ENCODE measurements at places on chromosomes 4 and X.

- DNase-seq, result no peak
These were observed 72.3 kb upstream of the ZNF518B start for GRCh38 chr4:10529291-10530136.

GRCh38 chr4:52249581-52249980 is 198.5 kb downstream of the SPATA18 start:
- no peak for DNase-seq

- no peak for DNase-seq
These were observed 22.6 kb upstream of the TLR7 start for GRCh38 chrX:12844319-12844718.

DNA sequence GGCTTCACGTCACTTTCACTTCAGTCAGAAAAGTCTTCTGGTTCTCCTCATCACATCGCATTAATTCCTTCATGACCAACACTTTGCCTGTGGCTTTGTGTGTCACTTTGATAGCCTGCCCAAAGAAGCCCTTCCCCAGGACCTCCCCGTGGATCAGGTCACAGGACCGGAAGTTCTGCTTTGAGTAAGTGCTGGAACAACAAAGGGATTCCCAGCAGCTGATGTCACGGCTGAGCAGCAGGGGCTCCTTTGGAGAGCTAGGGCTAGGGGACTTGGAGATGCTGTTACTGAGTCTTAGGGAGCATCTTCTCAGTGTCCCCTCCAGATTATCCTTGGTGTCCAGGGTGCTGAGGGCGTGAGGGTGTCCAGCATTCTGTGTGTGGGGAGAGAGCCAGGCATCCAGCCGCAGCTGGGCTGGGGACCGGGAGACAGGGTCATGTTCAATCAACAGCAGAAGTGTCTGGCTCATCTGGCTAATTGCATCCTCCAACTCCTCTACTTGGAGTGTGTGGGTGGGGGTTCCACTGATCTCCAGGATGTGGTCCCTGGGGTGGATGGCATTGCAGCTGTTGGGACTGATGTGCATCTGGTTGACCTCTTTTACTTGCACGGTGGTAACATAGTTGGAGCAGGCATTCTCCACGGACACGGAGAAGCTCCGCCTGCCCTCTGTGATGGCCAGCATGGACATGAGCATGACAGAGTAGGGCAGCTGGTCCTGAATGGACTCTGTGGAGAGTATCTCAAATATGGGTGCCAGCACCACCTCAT is 39.2 kb upstream of the ARHGAP6 start:
- DNase-seq, result no peak

DNA sequence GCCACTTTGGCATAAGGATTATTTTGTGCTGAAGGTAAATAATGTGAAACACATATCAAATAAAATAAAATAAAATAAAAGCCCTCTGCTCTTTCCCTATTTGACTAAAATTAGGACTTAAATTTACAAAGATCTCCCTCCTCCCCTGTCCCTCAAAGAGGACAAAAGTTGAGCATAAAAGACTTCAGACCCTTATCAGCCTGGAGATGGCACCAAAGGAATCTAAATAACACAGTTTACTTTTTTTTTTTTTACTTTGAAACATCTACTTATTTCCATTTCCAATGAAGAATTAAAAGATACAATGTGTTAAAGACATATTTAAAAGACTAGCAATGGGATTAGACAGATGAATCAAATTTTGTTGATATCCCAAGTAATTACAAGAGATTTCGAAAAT is 89.7 kb downstream of the EPHA5 start:
- DNase-seq, result no peak

- DNase-seq, result no peak
These were observed 6.4 kb downstream of the HSPA4L start for GRCh38 chr4:127788517-127788916.

GRCh38 chrX:9122519-9123245 is 88.8 kb upstream of the FAM9B start:
- DNase-seq, result no peak

DNA sequence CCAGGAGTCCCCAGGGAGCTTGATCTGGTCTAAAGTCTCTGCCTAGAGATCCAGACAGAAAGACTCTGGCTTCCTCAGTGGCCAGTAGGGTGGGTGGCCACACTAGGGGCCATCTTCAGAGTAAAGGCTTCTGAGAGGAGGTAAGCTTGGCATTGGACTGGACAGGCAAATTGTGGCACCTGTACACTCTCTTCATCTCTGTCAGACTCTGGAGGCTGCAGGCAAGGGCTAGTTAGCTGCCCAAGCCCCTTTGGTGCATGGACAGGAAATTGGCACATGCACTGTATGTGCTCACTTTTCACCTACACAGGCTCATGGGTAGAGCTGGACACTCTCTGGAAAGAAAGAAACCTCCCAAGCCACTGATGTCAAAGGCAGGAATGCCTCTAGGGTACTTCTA is 142.8 kb downstream of the PJA1 start:
- no peak for DNase-seq

All from epithelial cell of prostate (primary cell).